ENCODE measurements at places on chromosomes 1 and 21.

DNA sequence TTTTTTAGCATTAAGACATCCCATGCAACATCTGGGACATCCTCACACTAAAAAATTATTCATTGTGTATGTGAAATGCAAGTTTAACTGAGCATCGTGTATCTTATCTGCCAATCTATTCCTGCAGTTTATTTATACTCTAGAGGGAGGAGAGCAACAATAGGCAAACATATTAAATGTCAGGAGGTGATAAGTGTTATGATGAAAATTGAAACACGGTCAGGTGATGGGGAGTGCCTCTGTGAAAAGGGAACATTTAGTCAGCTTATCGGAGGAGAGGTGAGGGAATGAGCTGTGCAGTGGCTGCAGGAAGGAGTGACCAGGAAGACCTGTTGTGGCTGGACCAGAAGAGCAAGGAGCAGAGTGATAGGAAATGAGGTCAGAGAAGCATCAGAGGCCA is 775 bp upstream of the EFCAB14 start:
- DNase-seq = no peak

GRCh38 chr21:36217743-36218142 is 61.1 kb downstream of the DOP1B start:
- DNase-seq = no peak

DNA sequence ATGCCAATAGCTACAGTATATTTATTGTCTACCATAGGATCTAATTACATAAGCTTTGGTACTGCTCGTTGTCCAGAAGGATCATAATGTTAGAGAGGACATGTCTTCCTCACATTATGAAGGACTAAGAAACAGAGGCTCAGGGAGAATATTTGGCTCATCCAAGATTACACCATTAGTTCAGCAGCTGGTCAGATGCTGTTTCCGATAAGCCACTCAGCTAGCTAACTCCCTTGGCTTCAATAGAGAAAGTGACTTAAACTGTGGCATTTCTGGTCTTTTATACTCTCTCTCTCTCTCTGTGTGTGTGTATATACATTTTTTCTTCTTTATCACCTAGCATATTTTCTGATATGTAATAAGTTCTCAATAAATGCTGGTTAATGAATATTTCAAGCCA is 70.4 kb downstream of the DDR2 start:
- no peak for DNase-seq

GRCh38 chr1:105652109-105652508 is 1404.4 kb upstream of the PRMT6 start:
- no peak for DNase-seq

DNA sequence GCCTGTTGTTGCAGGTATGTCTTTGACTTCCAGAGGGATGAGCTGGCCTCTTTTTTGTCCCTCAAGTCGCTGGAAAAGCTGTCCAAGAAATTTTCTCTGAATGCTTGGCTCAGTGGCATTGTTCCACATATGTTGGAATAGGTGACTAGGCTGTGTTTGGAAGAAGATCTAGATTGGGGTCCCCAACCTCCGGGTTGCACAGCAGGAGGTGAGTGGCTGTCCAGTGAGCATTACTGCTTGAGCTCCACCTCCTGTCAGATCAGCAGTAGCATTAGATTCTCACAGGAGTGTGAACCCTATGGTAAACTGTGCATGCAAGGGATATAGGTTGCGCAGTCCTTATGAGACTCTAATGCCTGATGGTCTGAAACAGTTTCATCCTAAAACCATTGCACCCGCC is 18.1 kb downstream of the BACH1 start:
- DNase-seq = no peak

- DNase-seq = no peak
Measured at GRCh38 chr1:222247811-222248310, 300.0 kb downstream of the HHIPL2 start.

DNA sequence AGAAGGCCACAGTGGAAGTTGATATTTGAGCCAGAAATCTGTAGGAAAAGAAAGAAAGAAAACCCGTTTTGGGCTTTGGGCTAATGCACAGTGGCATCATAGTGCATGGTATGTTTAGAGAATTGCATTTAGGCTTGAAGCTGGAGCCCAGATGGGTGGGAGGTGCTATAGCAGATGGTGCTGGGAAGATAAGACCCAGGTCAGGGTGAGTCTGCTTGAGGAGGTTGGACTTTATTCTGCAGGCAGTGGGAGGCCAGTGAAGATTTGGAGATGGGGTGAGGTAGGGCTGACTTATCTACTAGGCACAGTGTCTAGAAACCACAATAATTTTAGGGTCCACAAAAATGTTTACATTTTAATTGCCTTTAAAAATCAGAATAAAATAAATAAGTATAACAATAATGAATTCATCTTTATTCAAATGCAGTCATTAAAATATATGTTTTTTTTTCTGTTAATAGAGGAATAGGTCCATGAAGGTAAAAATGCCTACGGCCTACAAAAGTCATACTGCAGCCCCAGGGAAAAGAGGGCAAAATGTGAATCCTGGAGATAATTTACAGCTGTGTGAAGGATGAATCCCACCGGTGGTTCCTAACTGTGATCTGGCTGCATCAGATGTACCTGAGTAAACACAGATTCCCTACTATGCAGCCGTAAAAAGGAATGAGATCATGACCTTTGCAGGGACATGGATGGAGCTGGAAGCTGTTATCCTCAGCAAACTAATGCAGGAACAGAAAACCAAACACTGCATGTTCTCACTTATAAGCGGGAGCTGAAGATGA is 8.7 kb downstream of the DNAJC6 start:
- no peak for DNase-seq

DNA sequence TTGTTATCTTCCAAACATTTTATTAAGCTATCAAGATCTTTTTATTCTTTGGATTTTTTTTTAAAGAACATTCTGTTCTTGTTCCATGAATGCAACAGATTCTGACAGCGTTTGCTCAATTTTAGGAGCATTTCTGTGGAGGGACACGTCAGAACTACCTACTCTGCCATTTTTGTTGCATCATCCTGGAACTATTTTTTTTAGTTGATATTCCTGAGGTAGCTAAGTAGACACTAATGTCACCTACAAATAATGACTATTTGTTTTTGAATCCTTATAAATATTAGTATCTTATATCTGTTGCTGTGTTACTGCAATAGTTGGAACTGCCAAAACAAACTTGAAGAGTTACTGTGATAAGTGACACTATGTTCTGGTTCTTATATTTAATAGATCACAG is 57.2 kb downstream of the DNAI4 start:
- DNase-seq = no peak

DNA sequence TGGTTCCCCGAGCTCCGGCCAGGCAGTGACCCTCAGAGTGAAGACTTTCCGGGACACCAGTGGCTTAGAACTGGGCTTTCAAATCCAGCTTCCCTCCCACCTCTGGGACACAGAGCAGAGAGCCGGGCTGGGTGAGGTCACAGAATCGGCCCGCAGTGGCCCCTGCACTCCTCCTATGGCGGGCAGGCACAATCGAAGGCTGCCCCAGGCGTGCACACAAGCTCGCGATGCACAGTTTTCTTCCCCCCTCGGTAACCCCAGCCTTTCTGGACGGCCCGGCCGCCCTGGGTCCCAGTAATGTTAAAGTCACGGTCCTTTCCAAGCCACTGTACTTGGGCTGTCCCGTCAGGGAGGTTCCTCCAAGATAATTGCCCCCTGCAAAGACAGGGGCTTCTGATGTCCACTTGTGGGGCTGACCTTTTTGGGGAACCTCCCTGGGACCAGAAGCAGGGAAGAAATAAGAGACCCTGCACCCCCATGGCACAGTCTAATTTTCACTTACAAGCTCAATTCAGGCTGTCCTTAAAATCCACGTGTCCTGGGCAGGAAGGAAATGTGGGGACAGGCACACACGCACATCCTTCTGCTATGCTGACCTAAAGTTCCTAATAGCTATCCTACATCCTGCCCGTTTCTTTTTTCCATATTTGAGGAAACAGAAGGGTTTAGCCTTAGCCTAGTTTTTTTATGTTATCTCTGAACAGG is 13.7 kb downstream of the TFF3 start:
- no peak for DNase-seq

GRCh38 chr1:81340239-81340638 is 460.5 kb upstream of the ADGRL2 start:
- no peak for DNase-seq

GRCh38 chr1:1540090-1540817 is at the start of gene TMEM240:
TSS of gene TMEM240 (minus strand) at chr1:1540624. CDS start at chr1:1540346, 278 bp downstream.
- DNase-seq = peak; percentile 7

GRCh38 chr1:171929121-171929520 is 87.8 kb downstream of the DNM3 start:
- no peak for DNase-seq

DNA sequence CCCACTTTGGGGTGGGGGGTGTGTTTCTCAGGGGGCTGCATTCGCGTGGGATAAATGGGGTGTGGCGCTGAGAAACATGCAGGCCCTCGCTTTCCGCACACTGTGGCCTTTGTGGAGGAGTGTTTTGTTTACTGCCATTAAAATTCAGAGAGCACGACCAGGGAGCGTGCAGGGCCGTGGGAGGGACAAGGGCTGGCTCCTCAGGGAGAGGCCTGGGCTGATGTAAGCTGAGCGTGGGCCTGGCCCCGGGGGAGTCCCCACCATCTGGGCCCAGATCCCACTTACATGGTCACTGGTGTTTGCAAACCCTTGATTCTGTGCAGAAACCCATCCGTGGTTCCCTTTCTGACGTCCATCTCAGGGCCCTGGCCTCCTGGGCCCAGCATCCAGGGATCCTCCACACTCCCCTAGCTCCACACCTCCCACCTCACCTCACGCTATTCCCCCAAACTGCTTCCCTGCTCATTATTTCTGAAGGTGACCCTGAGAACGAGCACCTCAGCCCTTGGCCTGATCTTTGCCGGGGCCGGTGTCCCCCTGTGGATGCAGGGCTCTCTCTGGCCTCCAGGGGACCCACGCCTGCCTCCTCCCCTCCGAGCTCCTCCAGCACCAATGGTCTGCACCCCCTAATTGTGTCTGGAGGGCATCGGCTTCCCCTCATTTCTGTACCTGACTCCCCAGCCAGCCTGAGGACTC is 92.5 kb upstream of the SIM2 start:
- no peak for DNase-seq

DNA sequence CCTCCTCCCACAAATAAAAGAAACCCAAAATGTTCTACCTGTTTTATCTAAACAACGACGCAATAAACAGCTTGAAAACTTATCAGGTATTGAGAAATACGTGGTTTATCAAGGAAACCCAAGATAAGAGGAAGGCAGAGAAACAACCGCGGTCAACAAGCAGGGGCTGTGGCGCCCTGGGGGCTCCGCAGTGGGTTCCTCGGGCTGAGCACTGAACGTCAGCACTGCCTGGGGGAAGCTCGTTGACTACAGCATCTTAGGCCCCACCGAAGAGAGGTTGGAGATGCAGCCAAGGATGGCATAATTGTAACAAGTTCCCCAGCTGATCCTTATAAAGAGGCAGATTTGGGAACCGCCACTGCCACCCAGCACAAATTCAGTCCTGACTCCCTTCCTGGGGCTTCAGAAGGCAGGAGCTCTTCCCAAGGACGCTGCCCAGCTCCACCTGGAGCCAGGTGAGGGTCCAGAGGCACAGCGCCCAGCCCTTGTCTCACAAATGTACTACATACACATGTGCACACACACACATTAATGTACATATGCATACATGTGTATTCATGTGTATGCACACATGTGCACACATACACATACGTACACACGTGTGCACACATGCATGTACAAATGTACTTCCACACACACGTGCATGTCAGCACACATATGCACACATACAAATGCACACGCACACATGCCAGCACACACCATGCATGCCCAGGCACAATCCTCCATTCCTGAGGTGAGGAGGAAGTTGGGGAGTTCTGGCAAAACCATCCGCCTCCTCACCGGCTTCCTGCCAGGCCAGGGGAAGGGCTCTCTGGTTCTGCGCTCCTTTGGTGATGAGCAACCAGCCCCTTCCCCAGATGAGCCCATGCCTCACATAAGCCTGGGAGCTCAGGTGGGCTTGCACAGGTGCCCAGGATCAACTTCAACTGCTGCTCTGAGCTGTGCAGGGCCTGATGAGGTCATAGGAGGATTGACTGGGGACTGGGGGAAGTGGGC is 251.1 kb downstream of the NPHP4 start:
- no peak for DNase-seq

GRCh38 chr1:226981386-226981817 is 41.3 kb downstream of the COQ8A start:
- no peak for DNase-seq

DNA sequence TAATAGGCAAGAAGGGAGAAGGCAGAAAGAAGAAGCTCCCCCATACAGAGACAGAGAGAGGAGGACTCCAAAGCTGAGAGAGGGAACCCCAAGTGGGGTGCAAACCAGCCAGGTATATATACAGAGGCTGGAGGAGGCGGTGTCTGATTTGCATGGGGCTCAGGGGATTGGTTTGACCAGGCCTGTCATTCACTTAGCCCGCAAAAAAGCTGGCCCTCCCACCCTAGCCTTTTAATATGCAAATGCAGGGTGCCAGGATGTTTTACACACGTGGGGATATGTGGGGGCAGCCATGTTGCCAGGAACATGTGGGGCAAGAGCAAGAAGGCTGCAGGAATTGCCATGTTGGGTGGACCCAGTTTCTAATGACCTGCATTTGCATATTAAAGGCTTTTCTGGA is 37.0 kb upstream of the TENT5B start:
- DNase-seq = no peak

- DNase-seq = no peak
Measured at GRCh38 chr1:54355931-54356679, 50.1 kb downstream of the SSBP3 start.

- DNase-seq = no peak
Measured at GRCh38 chr1:194273660-194274059, 1087.2 kb upstream of the B3GALT2 start.

DNA sequence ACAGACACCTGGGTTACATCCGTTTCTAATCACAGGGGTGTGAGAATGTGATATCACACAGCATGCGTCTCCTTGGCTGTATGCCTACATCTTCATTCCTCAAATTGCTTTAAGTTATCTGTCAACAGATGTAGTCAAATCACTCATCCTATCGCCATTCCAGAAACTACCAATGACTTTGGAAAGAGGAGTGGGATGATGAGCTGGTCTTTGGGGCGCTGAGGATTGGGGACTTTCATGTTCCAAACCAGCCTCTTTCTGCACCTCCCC is 104.8 kb downstream of the NAV1 start:
- no peak for DNase-seq

DNA sequence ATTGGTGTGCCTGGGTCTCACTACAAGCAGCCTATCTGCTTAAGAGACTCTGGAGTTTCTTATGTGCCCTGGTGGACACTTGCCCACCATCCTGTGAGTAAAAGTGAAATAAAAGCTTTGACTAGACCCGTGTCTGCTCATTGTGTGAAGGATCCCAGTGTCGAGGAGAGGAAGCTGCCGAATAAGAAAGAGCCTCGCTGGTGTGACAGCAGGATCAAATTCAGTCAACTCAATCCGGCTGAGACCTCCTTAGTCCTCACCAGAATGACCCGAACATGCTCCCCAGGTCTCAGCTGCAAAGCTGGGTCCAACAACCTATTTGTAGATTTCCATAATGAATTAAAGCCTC is 14.8 kb downstream of the CD2 start:
- no peak for DNase-seq

DNA sequence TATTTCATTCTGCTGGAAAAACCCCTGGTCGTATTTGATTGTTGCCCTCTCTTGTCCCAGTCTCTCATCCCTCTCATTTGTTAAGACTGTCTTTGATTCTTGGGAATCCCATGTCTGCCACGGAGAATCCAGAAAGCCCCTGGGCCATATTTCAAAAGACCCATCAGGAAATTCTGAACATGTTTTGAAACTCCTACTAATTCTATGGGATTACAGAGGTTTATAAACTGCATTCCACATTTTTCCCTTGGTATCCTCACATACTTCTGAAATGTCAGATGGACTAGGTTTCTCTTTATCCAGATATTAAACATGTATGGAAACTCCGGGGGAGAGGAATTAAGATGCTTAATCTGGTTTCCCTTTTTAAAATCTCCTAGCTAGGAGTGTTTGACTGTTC is 80.0 kb downstream of the HUNK start:
- DNase-seq = no peak

Measured in stimulated activated CD8-positive, alpha-beta memory T cell treated with anti-CD3 and anti-CD28 coated beads, Interleukin-7, amount 100 ng/mL, for 1 hour (primary cell).